ENCODE measurements at places on chromosomes 5 and 9. TPM values are rescaled to one million over a fixed set of nuclear protein-coding genes. Genes with fewer than 3 reads are reported as not detected.

DNA sequence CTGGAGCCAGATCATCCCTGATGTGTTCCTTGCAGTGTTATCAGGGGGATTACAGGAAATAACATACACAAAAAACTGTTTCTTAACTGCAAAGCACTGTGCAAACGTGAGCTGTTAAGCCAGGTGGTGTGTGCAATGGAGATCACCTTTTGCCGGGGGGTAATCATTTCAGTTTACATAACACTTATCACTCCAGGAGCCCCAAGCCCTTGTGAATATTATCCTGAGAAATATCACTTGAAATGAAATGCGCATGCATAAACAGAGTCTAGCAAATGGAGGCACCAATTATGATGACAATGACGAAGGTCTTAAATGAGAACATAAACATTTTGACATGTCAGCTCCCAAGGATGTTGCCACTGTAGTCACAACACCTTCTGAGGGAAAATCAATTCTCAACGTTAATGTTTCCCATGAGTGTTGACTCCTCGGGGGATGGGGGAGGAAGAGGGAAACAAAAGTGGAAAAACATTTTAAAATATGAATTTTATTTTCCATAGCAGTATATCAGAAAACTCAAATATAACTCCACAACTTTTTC lies 54.5 kb upstream of the RAD23B start:
- no peak for DNase-seq
- H3K4me3 ChIP-seq, result no peak overlapping the region
- H3K27ac ChIP-seq, result no peak overlapping the region

GRCh38 chr9:16787724-16788123 lies 82.7 kb downstream of the BNC2 start:
- H3K27ac ChIP-seq, result no peak overlapping the region
- no peaks in the 10 kb centered on the region for H3K27me3 ChIP-seq
- no peak overlapping the region for H3K4me3 ChIP-seq
- H3K4me1 ChIP-seq, result no peaks in the 10 kb centered on the region
- DNase-seq, result no peak
- no peaks in the 10 kb centered on the region for H3K36me3 ChIP-seq

DNA sequence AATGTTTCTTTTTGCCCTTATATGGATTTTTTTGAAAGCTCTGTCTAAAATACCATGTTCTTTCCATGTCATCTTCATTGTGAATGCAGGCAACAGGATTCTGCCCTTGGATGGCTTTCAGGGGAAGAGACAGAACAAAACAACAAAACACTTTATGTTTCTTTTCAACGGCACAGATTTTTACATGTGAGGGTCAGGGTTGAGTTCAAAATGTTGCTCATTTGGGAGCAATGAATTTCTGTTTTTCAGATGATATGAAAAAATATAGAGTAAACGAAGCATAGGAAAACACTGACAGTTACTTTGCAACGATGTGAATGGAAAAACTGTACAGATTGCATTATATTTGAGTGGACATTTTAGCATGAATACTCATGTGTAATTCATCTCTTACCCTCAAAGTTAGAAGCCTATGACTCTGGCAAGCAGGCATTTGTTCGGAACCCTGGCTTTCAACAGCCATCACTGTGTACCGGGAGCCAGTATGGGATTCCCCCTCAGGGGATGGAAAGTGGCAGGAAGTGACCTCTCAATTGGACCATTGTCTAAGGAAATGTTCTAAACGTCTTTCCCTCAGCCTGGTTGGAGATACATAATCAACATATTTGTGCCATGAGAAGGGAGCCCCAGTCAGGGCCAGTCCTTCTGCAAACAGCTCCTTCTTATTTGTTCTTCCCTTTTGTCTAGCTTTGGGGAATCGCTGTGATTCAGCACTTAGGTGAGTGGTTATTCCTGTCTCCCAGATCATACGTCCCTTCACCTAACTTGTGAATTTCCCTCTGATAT lies 153.9 kb upstream of the MEF2C start:
- H3K4me3 ChIP-seq, result no peak overlapping the region
- no peak overlapping the region for H3K27ac ChIP-seq
- H3K4me1 ChIP-seq, result no peaks in the 10 kb centered on the region
- peak; percentile 2 for DNase-seq

DNA sequence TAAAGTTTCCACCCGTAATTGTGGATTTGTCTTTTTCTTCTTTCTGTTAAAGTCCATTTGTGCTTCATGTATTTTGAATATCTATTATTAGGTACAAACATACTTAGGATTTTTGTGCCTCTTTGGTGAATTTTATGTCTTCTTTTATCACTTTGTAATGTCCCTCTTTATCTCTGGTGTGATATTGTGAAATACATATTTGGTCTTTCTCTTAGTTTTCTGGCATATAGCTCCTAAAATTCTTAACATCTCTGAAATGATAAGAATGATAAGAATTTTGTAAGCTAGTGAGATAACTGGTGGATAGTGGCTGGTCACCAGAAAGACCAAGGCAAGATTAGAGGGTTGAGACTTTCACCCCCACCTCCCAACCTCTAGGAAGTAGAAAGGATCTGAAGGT lies 111.1 kb downstream of the KCTD16 start:
- H3K27ac ChIP-seq, result no peak overlapping the region
- DNase-seq, result no peak
- H3K4me3 ChIP-seq, result no peak overlapping the region

- H3K4me1 ChIP-seq, result no peaks in the 10 kb centered on the region
- DNase-seq, result no peak
- peaks cover 1% of the 10 kb centered on the region for H3K27me3 ChIP-seq
- H3K27ac ChIP-seq, result no peak overlapping the region
- H3K36me3 ChIP-seq, result no peaks in the 10 kb centered on the region
Measured at GRCh38 chr9:126043681-126044080, 282.9 kb upstream of the MVB12B start.

GRCh38 chr9:70061776-70062175 lies 18.1 kb downstream of the MAMDC2 start:
- no peaks in the 10 kb centered on the region for H3K36me3 ChIP-seq
- H3K4me1 ChIP-seq, result no peaks in the 10 kb centered on the region
- H3K27ac ChIP-seq, result no peak overlapping the region
- no peak for DNase-seq

GRCh38 chr5:34517249-34517648 lies 138.9 kb upstream of the RAI14 start:
- H3K4me1 ChIP-seq, result peaks cover 10% of the 10 kb centered on the region

DNA sequence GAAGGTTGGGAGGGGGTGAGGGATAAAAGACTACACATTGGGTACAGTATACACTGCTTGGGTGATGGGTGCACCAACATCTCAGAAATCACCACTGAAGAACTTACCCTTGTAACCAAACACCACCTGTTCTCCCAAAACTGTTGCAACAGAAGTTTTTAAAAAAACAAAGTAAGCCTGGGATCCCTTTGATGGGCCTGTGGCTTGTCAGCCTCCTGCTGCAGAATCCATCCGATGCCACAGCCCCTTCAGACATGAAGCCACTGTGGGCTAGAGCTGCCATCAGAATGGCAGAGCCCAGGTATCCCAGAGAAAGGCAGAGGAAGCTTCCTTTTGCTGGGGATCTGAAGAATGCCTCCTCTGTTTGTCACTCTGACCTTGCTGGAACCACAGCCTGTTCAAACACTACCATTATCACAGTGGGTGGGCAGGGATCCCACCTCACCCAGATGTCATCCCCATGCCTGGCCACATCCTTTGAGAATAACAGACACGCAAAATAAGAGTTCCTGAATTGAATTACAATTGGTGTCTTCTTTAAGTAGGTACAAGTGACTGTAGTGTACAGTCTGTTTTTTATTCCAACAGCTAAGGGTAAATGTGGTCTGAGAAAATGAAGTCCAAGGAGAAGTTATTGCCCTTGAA lies 78.1 kb upstream of the DIRAS2 start:
- peaks cover 17% of the 10 kb centered on the region for H3K27me3 ChIP-seq
- no peaks in the 10 kb centered on the region for H3K36me3 ChIP-seq
- no peak for DNase-seq
- no peaks in the 10 kb centered on the region for H3K4me1 ChIP-seq
- H3K27ac ChIP-seq, result no peak overlapping the region

- H3K36me3 ChIP-seq, result peaks cover 70% of the 10 kb centered on the region
- H3K27ac ChIP-seq, result no peak overlapping the region
- no peaks in the 10 kb centered on the region for H3K4me1 ChIP-seq
- H3K27me3 ChIP-seq, result no peaks in the 10 kb centered on the region
- no peak overlapping the region for H3K4me3 ChIP-seq
Measured at GRCh38 chr9:136392538-136393449, 7.2 kb downstream of the SNAPC4 start.

- H3K36me3 ChIP-seq, result no peaks in the 10 kb centered on the region
- no peak overlapping the region for H3K4me3 ChIP-seq
- no peak for DNase-seq
- no peaks in the 10 kb centered on the region for H3K27me3 ChIP-seq
- peaks cover 53% of the 10 kb centered on the region for H3K4me1 ChIP-seq
- H3K27ac ChIP-seq, result no peak overlapping the region
Measured at GRCh38 chr5:78523314-78524193, 125.0 kb downstream of the LHFPL2 start.

GRCh38 chr9:134502809-134503211 lies 138.8 kb upstream of the COL5A1 start:
- no peak overlapping the region for H3K27ac ChIP-seq
- H3K36me3 ChIP-seq, result no peaks in the 10 kb centered on the region
- H3K4me3 ChIP-seq, result no peak overlapping the region

- H3K4me1 ChIP-seq, result no peaks in the 10 kb centered on the region
- H3K27ac ChIP-seq, result no peak overlapping the region
- DNase-seq, result no peak
- no peaks in the 10 kb centered on the region for H3K36me3 ChIP-seq
- no peak overlapping the region for H3K4me3 ChIP-seq
Measured at GRCh38 chr9:132582786-132583583, 579 bp downstream of the BARHL1 start.

GRCh38 chr9:18825656-18826170 lies 207.3 kb downstream of the SAXO1 start:
- no peaks in the 10 kb centered on the region for H3K36me3 ChIP-seq
- no peak overlapping the region for H3K4me3 ChIP-seq
- no peak for DNase-seq

DNA sequence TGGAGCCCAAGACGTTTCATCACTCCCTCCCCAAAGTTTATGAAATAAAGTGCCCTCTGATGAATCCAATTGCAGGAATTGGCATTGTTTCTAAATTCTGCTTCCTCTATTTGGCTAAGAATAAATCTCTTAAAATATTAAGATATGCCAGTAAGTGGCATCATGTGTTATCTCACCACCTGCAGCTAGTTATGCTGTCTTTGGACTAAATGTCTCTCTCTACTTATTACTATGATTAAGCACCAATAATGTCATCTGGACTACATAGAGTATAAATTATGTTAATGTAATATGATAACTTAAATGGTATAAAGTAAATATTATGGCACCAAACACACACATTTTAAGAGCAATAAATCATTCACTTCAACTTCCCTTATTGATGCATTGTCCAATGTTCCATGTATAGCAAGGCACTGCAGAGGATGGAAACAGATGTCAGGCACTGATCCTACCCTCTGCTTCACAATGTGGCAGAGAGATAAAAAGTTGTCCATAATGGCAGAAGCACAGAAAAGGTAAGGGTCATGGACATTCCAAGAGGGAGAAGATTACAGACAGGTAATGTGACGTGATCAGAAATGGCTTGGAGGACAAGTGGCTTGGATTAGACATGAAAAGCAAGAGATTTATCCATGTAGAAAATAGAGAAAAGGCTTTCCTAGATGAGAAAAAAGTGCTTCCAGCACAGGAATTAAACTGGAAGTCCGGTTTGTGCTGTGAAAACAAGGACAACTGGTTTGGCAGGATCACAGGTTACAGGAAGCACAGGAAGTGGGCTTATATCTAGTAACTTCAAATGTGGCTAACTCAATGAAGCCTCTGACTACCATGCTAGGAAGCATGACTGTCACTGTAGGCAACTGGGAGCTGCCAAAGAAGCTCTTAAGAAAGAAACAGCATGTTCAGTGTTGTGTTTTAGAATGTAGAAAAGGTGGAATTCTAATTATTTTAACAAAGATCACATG lies 26.7 kb downstream of the MARCHF11 start:
- no peaks in the 10 kb centered on the region for H3K27me3 ChIP-seq
- DNase-seq, result no peak
- no peaks in the 10 kb centered on the region for H3K36me3 ChIP-seq

GRCh38 chr9:136335296-136336155 lies 8.2 kb downstream of the GPSM1 start:
- H3K36me3 ChIP-seq, result no peaks in the 10 kb centered on the region
- peaks cover 30% of the 10 kb centered on the region for H3K4me1 ChIP-seq
- peaks cover 28% of the 10 kb centered on the region for H3K27me3 ChIP-seq
- no peak overlapping the region for H3K4me3 ChIP-seq

GRCh38 chr5:146890731-146891440 lies 12.3 kb upstream of the PPP2R2B start:
- DNase-seq, result no peak
- H3K4me1 ChIP-seq, result no peaks in the 10 kb centered on the region
- H3K27me3 ChIP-seq, result no peaks in the 10 kb centered on the region
- H3K4me3 ChIP-seq, result no peak overlapping the region
- no peaks in the 10 kb centered on the region for H3K36me3 ChIP-seq

- H3K27me3 ChIP-seq, result no peaks in the 10 kb centered on the region
- no peak overlapping the region for H3K27ac ChIP-seq
- DNase-seq, result no peak
- peaks cover 2% of the 10 kb centered on the region for H3K4me1 ChIP-seq
Measured at GRCh38 chr9:35342221-35342958, 147.5 kb upstream of the RUSC2 start.

- no peak overlapping the region for H3K27ac ChIP-seq
- no peaks in the 10 kb centered on the region for H3K27me3 ChIP-seq
- no peak overlapping the region for H3K4me3 ChIP-seq
- no peaks in the 10 kb centered on the region for H3K4me1 ChIP-seq
Measured at GRCh38 chr5:88951457-88951856, 68.5 kb upstream of the MEF2C start.

- no peak overlapping the region for H3K27ac ChIP-seq
- peak; percentile 63 for DNase-seq
- H3K4me3 ChIP-seq, result no peak overlapping the region
- no peaks in the 10 kb centered on the region for H3K36me3 ChIP-seq
- H3K27me3 ChIP-seq, result no peaks in the 10 kb centered on the region
- H3K4me1 ChIP-seq, result peaks cover 36% of the 10 kb centered on the region
Measured at GRCh38 chr5:116759860-116760640, 185.4 kb upstream of the SEMA6A start.

DNA sequence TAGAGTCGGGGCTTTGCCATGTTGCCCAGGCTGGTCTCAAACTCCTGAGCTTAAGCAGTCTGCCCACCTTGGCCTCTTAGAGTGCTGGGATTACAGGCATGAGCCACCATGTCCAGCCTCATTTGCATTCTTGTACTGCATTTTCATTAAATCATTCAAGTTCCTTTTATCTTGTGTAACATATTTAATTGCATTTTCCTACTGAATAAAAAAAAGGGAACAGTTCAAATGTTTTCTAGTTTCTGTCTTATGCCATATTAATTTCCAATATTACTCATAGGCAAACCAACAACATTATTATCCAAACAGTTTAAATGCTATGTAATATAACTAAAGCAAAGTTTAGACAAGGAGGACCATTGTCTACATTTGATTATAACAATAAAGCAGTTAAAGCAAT lies 6.1 kb downstream of the SLC31A1 start:
- H3K4me1 ChIP-seq, result peaks cover 81% of the 10 kb centered on the region
- H3K27me3 ChIP-seq, result no peaks in the 10 kb centered on the region
- peak overlapping the region; percentile 73 for H3K27ac ChIP-seq
- H3K36me3 ChIP-seq, result peaks cover 11% of the 10 kb centered on the region

- no peaks in the 10 kb centered on the region for H3K36me3 ChIP-seq
- peaks cover 21% of the 10 kb centered on the region for H3K4me1 ChIP-seq
- H3K27ac ChIP-seq, result no peak overlapping the region
- no peak for DNase-seq
Measured at GRCh38 chr5:138981586-138981985, 106.5 kb upstream of the LRRTM2 start.

Gene CD72
- not detected for total RNA-seq

Gene PCDHGA6
- total RNA-seq, result 0.13 TPM

Gene MVB12B
- 30.1 TPM for total RNA-seq

Gene MFAP3
- 28.3 TPM for total RNA-seq

Gene TRIM36
- 2.0 TPM for total RNA-seq

Gene SLC2A8
- 48.6 TPM for total RNA-seq

Gene OR1J2
- total RNA-seq, result not detected

Gene C5orf63
- 8.8 TPM for total RNA-seq
